ENCODE measurements at places on chromosomes 13 and 19.
A peak's percentile ranks its signal among the peaks of the same experiment; 100 is the strongest.

DNA sequence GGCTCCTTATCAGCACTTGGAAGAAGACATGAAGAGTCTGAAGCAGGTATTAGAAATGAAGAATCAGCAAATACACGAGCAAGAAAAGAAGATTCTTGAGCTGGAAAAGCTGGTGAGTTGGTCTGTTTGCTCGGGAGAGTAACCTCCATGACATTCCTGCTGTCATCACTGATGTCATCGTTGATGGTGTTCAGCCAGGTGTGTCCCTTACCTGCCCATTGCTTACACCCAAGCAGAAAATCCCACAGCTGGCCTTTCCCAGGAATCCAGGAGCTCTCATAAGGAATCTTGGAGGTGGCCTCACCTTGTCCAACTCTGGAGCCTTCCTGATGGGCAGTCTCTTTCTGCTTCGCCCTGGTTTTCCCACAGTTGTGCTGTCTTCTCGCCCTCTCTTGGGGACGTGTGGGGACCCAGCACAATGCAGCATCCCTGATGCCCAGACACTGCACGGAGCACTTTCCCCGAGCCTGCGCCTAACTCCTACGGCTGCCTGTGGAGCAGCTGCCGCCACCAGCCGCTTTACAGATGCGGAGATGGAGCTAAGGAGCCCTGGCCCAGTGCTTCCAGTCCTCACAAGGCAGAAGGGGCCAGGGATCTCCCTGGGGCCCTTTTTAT is 97.0 kb downstream of the SLC7A1 start:
- no peak for DNase-seq

- DNase-seq, result no peak
Observed at GRCh38 chr13:60716313-60716712, 319.3 kb downstream of the TDRD3 start.

- no peak for DNase-seq
Observed at GRCh38 chr19:39919976-39920375, 14.5 kb downstream of the FCGBP start.

DNA sequence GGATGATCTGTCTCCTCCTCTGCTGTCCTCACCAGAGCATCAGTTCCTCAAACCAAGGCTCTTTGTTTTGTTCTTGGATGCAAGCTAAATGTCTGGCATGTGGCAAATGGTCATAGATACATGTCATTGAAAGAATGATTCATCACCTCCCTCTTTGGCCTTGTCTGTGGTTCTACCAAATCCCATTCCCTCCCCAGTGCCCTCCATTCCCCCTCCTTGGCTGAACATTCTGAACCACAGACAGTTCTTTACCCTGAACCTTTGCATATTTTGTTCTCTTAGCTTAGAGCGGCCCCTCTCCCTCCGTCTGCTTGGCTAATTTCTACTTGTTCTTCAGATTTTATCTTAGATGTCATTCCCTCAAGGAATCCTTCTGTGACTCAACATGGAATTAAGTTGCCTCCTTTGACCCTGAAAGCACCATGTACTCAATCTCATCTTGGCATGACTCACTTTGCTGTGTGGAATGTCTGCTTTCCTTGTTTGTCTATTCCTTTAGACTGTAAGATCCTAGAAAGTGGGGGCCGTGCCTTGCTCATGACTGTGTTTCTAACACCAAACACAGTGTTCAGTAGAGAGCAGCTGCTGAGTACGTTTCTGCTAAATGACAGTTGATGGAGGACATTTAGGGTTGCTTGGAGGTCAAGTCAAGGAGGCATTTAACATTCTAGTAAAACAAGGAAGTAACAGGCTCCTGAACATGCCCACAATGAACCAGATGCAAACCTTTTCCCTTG is 8.1 kb downstream of the ALOX5AP start:
- DNase-seq, result no peak

DNA sequence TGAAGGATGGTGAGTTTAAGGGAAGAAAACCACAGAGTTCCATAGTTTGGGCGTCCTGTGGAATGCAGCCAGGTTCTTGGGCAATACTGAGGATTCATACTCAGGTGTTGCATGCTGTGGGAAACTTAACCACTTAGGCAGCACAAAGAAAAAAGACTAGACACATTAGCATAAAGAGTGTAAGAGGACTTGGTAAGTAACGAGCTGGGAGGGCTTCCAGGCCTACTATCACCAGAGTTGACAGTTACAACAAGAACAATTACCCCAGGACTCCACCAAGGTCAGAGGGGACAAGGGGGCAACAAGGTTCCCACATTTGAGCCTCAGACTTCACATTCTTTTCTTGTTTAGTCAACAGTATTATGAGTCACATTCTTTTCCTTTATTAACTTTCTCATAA is 33.2 kb downstream of the KCTD12 start:
- DNase-seq, result peak; percentile 90

- DNase-seq, result no peak
Observed at GRCh38 chr19:18742838-18743783, 48.0 kb downstream of the COMP start.

DNA sequence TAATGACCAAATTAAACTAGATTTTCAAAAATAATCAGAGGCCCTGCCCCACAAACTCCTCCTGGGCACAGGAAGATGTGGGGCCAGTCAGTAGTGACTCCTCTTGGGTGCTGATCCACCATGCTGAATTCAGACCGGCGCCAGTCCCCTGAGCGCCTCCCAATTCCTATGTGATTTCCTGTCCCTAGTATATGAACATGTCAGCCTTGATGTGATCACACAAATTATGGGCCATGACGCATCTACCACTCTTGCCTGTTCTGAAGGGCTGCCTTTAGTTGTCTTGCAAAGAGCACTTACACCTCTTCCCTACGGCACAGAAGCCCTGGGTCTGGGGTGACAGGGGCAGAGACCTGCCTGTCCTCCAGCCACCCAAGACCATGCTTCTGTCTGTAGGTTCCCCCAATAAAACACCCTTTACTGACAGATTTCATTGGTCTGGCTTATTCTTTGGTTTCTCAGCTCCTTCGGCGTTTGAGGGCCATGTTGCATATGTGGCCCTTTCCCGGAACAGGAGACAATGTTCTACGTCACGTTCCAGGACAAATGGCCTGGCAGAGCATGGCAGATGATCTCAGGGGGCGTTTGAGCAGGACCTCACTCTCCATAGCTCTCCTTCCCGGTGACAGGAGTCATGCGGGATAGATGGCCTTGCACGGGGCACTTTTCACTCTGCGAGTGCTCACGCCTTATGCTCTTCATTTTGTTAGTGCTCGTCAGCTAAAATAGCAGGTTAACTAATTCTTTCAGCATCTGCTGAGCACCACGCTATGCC is 5.6 kb upstream of the ATP11A start:
- no peak for DNase-seq

DNA sequence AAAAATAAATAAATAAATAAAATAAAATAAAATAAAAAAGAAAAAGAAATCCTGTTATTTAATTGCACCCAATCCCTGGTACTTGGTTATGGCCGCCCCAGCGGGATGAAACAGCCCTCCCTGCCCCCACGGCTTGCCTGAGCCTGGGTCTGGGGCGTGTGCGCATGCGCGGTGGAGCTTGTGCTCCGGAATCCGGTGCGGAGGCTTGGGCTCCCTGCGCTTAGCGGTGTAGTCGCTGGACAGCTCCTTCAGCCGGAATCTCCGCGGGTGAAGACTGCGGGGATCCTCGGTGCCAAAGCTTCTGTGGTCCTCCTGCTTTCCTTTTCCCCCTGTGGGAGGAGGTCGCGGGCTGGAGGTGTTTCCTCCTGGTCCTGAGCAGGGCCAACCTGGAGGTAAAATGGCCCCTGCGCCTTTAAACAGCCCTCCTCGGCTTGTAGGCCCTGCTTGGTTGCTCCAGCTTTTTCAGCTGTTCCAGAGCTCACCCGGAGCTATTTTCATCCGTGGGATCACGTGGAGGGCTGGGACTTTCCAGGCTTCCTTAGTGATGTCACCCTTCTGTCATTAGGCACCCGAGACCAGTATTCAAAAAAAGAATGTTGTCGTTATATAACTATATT is at the start of gene PLA2G4C:
PLA2G4C (minus strand) TSS at position 468 of the 617 bp plus-strand sequence. CDS start 4,288 bp downstream, outside the sequence.
- peak; percentile 95 for DNase-seq

All from lung microvascular endothelial cell (primary cell).